ENCODE measurements at places on chromosomes 6 and 20.

DNA sequence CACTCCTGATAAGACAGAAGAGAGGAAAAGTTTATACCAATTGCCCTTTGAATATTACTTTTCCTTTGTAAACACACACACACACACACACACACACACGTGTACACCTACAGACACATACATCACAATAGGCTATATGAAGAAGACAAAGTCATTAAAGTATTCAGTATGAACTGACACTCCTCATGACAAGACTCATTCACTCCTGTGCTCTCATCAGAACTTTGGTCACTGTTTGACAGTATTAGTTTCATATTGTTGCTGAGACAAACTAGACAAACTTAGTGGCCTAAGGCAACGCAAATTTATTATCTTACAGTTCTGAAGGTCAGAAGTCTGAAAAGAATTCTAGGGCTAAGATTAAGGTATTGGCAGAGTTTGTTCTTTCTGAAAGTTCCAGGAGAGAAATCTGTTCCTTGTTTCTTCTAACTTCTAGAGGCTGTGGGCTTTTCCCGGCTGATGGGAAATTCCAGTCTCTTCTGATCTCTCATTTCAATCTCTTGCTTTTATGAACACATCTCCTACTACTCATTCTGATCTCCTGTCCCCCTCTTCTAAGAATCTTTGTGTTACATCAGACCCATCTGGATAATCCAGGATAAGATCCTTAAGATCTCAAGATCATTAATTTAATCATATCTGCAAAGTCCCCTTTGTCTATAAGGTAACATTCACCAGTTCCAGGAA lies 171.3 kb downstream of the HACE1 start:
- DNase-seq: no peak

GRCh38 chr6:84512391-84512790 lies 252.0 kb downstream of the TBX18 start:
- no peak for DNase-seq

DNA sequence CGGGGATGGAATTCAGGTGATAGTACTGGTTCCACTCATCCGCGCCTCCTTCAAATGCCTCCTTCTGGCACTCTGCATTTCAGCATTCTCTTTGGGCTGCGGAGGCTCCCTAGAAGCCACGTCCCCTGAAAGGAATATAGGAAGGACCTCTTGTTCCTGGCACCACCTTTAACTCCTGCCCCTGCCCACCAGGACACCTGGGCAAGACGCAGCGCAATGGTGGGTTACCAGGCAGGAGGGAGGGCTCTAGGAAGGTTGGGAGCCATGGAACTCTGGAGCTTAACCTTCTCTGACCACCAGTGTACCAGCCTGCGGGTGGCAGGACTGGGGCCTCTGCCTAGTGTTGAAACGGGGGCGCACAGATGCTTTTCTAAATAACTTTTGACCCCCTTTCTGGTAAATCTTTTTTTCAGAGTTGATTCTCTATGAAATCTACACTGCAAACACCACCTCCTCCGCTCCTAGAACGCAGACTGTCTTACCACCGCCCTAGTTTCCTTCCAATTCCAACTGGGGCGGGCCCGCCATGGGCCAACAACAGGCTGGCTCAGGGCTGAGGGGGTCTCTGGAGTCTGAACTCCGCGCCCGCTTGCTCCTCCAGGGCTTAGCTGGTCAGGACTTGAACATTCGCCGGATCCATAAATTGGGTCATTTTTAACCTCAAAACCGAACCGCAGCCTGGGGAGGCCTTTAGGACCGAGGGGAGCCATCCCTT lies 871 bp upstream of the SYNDIG1 start:
- DNase-seq: no peak

DNA sequence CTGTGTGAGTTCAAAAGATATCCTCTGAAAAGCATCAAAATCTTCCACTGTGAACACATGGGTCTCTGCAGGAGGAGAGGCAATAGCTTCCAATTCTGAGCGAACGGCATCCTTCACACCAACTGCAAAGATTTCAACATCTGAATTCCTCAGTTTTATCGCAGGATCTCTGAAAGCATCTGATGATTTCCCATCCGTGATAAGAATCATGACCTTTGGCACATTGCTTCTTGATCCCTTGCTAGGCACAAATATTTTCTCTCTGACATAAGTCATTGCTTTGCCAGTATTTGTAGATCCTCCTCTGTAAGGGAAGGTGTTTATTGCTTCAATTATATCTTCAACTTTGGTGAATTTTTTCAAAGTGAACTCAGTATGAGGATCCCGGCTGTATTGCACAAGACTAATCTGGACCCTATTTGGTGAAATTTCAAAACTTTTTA lies 22.7 kb downstream of the COL12A1 start:
- no peak for DNase-seq

GRCh38 chr6:23783901-23784300 lies 342.1 kb upstream of the NRSN1 start:
- DNase-seq: no peak

- peak; percentile 38 for DNase-seq
Measured at GRCh38 chr6:87702589-87702945, 534 bp upstream of the AKIRIN2 start.

- no peak for DNase-seq
Measured at GRCh38 chr6:399785-400534, 8.4 kb downstream of the IRF4 start.

DNA sequence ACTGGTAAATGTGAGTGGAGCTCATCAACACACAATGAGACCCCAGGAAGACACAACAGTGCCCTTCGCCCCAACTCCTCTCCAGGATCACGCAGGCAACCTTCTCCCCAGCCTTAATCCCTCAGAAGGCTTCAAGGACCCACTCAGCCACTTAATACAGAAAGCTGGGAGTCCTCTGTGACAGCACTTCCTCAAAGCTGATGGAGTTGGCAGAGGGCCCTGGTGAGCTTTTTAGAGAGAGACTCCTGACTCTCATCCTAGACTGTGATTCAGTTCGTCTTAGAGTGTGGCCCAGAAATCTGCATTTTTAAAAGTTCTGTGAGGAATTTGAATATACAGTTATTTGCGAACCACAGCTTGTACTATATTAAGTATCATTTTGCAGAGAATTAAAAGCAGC lies 187.7 kb downstream of the UST start:
- peak; percentile 12 for DNase-seq

- no peak for DNase-seq
Measured at GRCh38 chr6:169371344-169372127, 117.9 kb upstream of the THBS2 start.

GRCh38 chr6:148440016-148440415 lies 97.4 kb downstream of the SASH1 start:
- DNase-seq: no peak

- DNase-seq: no peak
Measured at GRCh38 chr20:59559863-59560262, 44.5 kb upstream of the PHACTR3 start.

DNA sequence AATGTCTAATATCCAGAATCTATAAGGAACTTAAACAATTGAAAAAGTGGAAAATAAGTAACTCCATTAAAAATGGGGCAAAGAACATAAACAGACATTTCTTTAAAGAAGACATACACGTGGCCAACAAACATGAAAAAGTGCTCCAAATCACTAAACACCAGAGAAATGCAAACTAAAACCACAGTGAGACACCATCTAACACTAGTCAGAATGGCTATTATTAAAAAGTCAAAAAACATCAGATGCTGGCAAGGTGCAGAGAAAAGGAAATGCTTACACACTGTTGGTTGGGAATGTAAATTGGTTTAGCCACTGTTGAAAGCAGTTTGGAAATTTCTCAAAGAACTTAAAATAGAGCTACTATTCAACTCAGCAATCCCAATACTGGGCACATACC lies 169.2 kb upstream of the MANEA start:
- no peak for DNase-seq

DNA sequence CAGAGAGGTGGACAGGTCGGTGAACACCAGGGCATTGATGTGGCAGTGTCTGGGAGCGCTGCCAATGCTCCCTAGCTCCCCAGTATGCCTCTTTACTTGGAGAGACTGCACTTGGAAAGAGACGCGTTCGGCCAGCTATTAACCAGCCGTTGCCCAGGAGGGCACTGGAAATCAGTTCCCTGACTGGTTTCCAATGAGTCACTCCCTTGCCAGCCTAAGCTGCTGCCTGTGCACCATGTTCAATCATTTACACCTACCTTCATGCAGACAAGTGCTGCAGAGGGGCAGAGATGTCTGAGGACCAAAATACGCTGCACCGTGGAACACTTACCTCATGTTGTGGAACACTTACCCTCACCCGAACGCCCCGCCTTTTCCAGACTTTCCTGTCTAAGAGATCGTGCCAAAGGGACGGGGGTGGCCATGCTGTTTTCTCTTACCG lies 151.6 kb downstream of the SOBP start:
- DNase-seq: no peak

DNA sequence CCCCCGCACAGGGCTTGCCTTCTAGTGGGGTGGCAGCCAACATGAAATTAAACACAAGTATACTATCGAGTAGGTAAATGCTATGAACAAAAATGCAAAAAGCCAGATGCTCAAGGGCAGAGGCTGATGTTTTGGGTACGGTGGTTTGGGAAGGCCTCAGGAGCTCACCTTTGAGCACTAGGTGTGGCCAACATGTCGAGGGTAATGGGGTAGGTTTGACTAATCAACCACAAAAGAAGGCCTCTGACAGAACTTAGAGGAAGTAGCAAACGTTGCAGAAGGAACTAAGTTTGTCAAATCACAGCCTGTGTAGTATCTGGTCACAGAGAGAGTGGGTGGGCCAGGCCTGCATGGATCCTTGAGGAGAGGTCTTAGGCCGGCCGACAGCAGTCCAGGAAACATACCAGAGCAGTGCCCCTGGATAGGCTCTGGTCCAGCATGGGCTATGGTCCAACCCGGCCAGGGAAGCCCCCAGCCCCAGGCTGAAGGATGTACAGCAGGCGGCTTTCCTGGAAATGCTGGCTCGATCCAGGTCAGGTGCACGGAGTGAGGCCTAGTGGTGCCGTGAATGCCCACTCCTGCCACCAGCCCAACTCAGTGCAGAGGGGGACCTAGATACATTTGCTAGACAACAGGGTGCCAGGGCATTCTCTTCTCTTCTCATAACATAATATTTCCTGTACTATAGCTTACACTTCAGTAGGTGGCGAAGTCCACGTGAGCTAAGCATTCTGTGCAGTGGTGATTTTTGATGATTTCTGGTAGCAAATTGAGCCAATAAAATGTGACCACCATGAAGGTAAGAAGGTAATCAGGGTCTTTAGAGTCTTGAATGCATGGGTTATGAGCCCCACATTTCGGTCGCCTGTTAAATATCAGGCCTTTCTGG lies 56.3 kb upstream of the CD93 start:
- DNase-seq: peak; percentile 79

DNA sequence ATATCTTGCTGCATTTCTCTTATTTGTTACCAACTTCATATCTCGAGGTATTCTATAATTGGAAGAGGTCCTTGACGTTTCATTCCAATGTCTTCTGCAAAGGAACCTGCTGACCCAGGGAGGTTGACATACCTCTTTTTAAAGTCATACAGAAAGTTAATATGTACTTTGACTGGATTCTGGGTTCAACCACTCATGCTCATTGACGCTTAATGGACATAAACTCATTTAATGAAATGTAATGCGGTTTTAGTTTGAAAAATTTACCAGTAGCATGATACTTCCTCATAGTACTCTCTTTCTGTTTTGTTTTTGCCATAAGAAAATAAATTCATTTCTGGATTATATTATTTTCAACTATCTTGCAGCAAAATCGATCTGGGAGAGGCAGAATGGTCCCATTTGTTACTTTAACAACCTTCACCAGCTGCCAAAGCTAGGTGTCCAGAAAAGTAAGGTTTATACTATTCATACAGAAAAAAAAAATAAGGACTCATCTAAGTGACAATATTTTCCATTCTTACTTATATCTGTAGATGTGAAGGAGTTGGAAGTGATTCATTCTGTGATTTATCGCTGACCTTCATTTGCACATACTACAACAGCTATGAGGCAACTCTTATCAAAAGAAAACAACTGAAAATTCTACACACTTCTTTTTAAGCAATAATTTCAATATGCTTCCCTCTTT lies 101.6 kb downstream of the ATXN1 start:
- peak; percentile 49 for DNase-seq

All from suppressor macrophage treated with lipopolysaccharide for 4 hours (primary cell).